ENCODE measurements at places on chromosomes 7 and 10. TPM values are rescaled to one million over a fixed set of nuclear protein-coding genes. Genes with fewer than 3 reads are reported as not detected.

DNA sequence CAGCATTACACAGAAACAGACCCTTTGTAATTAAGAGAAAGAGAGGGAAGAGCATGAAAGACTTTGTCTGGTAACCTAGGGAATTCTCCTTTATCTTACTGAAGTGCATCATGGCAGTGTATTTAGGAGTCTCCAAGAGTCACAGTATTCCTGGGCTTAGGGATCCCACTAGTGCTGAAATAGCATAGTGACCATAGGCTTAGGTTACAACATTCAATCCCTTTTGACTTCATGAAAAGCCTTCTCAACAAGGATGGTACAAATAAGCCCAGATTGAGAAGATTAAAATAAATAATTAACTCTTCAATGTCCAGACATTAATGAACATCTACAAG, 76.5 kb downstream of the SNX13 start:
- no peaks in the 10 kb centered on the region for H3K27me3 ChIP-seq
- no peak overlapping the region for H3K4me3 ChIP-seq
- H3K36me3 ChIP-seq = peaks cover 3% of the 10 kb centered on the region
- H3K4me1 ChIP-seq = no peaks in the 10 kb centered on the region
- DNase-seq = no peak

GRCh38 chr7:21603972-21604749, 61.3 kb downstream of the DNAH11 start:
- H3K36me3 ChIP-seq = no peaks in the 10 kb centered on the region
- no peak for DNase-seq
- H3K27me3 ChIP-seq = no peaks in the 10 kb centered on the region
- H3K27ac ChIP-seq = no peak overlapping the region

DNA sequence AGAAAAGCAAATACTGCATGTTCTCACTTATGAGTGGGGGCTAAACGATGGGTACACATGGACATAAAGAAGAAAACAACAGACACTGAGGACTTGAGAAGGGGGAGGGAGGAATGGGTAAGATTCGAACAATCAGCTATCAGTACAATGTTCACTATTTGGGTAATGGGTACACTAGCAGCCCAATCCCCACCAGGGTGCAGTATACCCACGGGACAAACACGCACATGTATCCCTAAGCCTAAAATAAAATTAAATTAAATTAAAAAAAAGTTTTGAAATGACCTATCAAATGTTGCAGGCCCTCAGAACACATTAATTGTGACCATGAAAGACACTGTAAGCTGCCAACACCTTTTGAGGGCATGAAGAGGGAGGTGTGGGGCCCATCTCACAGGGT, 316.0 kb downstream of the WDR37 start:
- no peak overlapping the region for H3K27ac ChIP-seq
- H3K4me1 ChIP-seq = no peaks in the 10 kb centered on the region
- no peak overlapping the region for H3K4me3 ChIP-seq
- no peak for DNase-seq

The IKZF1 gene
- 0.77 TPM for total RNA-seq

DNA sequence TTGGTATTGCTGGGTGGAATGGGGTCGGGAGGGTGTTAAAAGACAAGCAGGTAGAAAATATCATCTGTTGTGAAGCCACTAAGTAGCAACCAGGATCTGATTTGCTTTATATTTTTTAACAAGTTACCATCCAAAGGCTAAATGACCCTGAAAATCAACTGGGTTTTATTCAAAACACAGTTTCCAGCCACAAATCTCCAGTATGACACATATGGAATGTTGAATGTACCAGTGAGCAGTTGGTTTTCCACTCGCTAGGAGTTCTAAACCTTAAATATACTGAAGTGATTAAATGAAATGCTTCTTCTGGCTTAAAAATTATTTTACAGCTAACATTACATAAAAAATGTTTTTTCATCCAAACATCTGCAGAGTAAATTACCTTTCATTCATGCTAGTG, 112.5 kb downstream of the PDE1C start:
- H3K4me1 ChIP-seq = no peaks in the 10 kb centered on the region
- no peak overlapping the region for H3K27ac ChIP-seq
- no peak for DNase-seq
- H3K36me3 ChIP-seq = no peaks in the 10 kb centered on the region
- no peaks in the 10 kb centered on the region for H3K27me3 ChIP-seq

DNA sequence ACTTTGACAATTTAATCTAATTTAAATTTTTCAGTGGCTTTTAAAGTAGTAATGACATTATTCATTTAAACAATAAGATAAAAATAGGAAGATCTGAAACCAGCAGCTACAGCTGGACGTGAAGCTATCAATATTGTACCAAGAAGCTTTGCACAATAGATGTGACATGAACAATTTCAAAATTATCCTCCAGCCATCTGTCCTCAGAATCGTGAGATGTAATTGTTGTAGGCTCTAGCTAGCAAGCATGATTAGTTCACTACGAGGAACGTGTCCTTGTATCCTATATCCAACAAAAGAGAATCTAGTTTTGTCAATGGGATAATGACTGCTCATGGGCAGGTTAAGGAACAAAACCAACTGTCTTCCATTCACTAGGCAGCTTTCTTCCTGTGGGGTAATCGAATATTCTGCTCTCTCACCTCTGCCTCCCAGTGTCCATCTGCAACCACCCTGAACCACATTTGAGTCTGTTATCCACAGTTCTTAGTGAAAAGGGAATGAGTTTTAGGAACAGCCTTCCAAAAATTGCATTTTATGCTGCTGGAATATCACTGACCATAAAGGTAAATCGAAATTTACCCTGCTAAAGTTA, 247.3 kb downstream of the PARD3 start:
- H3K27me3 ChIP-seq = no peaks in the 10 kb centered on the region
- H3K27ac ChIP-seq = no peak overlapping the region
- no peak for DNase-seq
- H3K36me3 ChIP-seq = no peaks in the 10 kb centered on the region

DNA sequence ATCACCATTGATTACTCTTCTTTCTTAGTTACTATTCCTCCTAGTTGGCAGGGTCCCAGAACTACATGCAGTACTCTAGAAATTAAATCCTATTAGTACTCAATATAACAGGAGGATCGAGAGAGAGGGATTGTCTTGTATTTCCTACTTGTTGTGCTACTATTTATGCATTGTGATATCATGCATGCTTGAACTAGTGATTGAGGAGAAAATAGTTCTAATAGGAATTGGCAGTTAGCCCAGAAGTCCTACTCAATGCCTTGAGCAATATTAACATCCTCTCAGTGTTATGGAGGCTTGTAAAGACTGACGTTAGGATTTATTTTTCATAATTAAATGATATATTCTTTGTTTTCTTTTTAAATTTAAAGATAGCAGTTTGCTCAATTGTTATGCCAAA, 67.4 kb downstream of the FOXP2 start:
- H3K4me1 ChIP-seq = no peaks in the 10 kb centered on the region
- H3K4me3 ChIP-seq = no peak overlapping the region
- H3K27ac ChIP-seq = no peak overlapping the region
- DNase-seq = no peak

DNA sequence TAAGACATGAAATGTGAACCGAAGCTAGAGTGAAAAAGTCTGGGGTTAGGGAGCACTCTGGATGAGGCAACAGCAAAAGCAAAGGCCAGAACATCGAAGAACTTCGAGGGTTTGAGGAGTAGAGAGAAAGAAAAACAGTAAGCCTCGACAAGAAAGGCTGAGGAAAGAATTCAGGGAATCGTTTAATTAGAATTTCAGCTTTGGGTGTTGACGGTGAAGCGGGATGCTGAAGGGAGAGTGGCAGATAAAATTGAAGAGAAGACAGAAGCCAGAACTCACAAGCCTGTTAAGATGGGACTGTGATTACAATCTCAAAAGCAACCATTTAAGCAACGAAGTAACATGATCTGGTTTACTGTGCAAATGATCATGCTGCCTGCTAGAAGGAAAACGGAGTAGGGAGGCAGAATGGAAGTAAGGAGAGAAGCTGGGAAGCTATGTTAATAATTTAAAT, 2.1 kb downstream of the TRDMT1 start:
- peaks cover 17% of the 10 kb centered on the region for H3K4me1 ChIP-seq
- peak overlapping the region; percentile 52 for H3K4me3 ChIP-seq
- peak overlapping the region; percentile 99 for H3K27ac ChIP-seq
- DNase-seq = no peak

All from Panc1 (cell line).